Activated T-helper 17 cell treated with anti-CD3 and anti-CD28 coated beads, Interleukin-2, amount 50 U/mL, for 72 hours (primary cell): ENCODE measurements at places on chromosomes 3 and 15.
A peak's percentile ranks its signal among the peaks of the same experiment; 100 is the strongest.

GRCh38 chr15:59299929-59300617 lies 72.6 kb downstream of the MYO1E start:
- no peaks in the 10 kb centered on the region for H3K36me3 ChIP-seq
- no peaks in the 10 kb centered on the region for H3K27me3 ChIP-seq

DNA sequence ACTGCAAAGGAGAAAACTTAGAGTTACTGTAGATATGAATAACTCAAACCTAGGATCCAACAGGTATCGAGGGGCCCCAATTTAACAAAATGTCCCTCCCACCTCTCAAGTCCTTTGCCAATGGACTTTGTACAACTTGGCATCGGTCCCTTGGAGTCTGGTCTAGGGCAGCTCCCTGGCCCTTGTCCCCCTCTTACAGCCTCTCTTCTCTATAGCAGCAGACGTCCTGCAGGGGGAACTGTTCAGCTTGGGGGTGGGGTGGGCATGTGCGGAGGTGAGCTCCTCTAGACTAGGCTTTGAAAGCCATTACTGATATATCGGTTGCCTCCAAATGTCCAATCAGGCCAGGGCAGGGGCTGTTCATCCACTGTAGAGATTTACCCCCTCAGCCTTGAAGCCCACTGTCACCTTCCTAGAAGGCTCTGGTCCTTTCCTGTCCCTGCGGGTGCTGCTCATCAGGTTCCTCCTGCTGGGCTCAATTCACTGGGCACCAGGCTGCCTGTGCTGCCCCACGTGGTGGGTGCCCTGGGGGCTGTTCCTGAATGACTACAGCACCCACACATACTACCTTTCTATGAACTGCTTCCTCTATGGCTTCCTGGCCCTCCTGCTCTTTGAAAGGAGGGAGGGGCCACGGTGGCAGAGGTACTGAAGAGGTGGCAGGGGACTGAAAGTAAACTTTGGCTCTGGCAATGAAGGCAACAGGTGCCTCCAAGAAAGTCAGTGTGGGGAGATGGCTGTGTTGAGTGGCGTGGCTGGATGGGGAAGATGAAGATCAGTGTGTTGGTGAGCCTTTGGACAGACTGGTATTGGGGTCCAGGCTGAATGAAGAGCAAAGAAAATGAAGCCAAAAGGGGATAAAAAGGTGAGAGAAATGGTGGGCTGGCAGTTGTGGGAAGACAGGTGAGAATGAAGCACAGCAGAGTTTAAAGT lies 78.8 kb upstream of the MEX3B start:
- no peak overlapping the region for H3K4me3 ChIP-seq
- no peak for ATAC-seq
- H3K27ac ChIP-seq = no peak overlapping the region
- no peaks in the 10 kb centered on the region for H3K27me3 ChIP-seq
- H3K4me1 ChIP-seq = no peaks in the 10 kb centered on the region

DNA sequence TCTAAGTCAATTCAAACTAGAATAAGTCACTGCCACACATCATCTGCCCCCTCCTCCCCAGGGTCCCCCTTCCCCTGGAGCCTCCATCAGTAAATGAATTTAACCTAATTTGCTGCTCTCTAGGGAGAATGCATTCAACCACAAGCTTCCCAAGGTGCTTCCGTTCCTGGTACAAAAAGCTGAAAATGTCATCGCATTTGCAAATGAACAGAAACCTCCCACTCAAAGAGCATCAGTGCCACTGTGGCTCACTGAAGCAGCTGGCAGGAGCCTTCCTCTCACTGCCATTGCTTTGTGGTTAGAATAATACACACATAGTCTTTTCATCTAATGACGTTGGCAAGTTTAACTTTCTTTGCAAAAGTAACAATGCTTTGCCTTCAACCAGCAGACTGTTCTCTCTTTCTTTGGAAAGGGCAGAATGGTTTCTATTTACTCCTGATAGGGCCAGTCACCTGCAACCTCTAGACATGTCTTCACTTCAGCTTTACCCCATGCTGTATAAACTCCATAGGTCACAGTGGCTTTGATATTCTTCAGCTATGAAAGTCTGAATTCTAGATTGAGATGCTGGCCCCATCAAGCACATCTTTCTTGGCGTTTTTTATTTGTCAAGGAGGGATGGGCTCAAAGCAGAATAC lies 238.1 kb downstream of the CPNE4 start:
- peaks cover 9% of the 10 kb centered on the region for H3K27me3 ChIP-seq
- H3K36me3 ChIP-seq = no peaks in the 10 kb centered on the region
- H3K27ac ChIP-seq = no peak overlapping the region
- no peak overlapping the region for H3K4me3 ChIP-seq

GRCh38 chr3:114902691-114903101 lies 244.4 kb downstream of the ZBTB20 start:
- H3K4me3 ChIP-seq = no peak overlapping the region
- no peaks in the 10 kb centered on the region for H3K27me3 ChIP-seq
- H3K4me1 ChIP-seq = peaks cover 5% of the 10 kb centered on the region
- H3K27ac ChIP-seq = no peak overlapping the region
- no peak for ATAC-seq

DNA sequence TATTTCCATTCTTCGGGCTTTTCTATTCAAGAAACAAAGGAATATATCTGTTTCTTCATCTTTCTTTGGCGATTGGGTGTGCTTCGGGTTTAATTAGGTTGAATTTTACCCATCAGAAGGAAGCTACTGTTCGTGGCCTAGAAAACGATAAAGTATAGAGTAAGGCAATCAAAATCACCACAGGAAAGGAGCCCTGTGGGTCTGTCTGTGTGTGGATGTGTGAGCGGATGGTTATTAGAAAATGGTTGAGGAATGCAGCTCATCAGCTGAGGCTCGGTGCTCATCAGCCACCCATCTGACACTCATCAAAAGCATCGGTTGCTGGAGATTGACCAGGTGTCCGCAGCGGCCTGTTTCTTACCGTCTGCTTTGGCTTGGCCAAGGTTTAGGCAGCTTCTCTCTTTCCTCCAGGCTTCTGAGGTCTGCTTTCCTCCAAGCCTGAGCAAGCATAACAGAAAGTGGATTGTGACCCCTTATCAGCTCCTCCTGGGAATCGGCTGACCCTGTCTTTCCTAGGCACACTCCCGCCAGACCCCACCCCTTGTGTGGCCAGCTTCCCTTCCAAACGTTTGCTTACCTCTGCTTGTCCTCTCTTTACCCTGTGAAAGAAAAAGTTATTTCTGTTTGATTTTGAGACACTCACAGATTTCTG lies 17.6 kb upstream of the ISLR start:
- ATAC-seq = no peak
- H3K27ac ChIP-seq = no peak overlapping the region
- H3K36me3 ChIP-seq = no peaks in the 10 kb centered on the region
- no peak overlapping the region for H3K4me3 ChIP-seq

DNA sequence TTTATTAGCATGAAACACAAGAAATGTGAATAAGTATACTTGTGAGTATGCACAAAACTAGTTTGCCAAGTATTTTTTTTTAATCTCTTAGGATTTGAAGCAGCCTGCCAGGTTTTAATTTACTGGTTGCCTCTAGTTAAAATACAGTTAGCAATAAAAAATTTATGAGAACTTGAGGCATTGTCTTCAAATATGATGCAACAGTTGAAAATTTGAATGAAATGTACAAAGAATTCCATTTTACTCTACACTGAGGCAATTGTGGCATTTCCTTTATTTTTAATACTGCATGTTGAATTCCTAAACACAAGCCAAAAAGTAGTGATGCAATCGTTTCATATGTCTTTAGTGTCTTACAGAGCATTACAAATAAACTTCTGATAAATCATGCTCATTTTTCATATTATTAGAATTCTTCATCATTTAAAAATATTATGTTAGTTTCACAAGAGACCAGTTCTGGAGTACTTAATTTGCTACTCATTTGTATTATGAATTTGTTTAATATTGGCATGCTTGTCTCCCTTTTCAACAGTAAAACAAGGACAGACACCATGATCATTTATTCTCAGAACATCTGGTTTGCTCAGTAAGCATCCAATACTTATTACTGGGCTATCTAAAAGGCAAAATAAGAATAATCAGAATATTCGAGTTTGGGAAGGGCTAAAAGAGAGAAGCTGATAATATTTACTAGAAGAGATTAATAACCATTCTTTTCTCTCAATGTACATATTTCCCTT lies 124.8 kb upstream of the PTX3 start:
- no peaks in the 10 kb centered on the region for H3K36me3 ChIP-seq
- no peaks in the 10 kb centered on the region for H3K27me3 ChIP-seq
- H3K4me1 ChIP-seq = no peaks in the 10 kb centered on the region
- no peak overlapping the region for H3K27ac ChIP-seq
- no peak for ATAC-seq
- H3K4me3 ChIP-seq = no peak overlapping the region

DNA sequence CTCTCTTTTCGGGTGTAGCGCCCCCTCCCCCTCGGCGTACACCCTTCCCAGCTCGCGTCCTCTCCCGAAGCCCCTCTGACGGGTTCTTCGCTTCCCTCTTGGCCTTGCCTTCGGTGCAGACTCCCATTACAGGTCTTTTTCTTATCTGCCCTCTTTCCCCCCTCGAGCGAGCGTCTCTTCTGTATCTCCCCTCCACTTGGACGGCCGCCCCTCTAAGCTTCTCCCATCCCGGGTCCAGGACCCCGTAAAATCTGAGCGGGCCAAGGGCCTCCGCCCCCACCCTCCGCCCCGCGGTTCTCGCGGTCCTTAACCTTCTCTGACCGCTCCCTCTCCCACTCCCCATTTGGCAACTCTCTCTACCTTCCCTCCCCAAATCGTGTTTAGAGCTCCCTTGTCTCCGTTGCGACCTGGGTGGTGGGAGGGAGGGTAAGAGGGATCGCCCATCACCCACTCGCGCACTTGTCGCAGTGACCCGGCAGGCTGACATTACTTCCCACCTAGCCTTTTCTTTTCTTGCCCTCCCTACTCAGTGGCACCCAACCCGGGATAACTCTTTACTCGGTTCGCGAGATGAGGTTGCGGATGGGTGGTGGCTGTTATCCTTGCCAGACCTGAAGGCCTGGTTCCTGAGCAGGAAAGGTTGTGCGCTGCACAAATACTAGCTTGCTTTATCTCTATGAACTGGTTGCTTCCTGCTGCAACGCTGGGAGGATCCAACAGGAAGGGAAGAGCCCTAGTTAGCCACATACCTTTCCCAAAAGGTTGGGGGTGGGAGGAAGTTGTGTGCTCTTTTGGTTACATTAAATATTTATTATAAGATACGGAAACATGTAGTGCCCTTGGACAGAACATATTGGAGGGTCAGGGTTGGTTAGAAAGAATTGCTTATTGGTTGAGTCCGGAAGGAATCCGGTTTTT lies 922 bp downstream of the RAB11A start:
- H3K4me3 ChIP-seq = peak overlapping the region; percentile 98
- no peaks in the 10 kb centered on the region for H3K27me3 ChIP-seq
- H3K27ac ChIP-seq = peak overlapping the region; percentile 100
- no peak for ATAC-seq
- H3K4me1 ChIP-seq = peaks cover 29% of the 10 kb centered on the region

DNA sequence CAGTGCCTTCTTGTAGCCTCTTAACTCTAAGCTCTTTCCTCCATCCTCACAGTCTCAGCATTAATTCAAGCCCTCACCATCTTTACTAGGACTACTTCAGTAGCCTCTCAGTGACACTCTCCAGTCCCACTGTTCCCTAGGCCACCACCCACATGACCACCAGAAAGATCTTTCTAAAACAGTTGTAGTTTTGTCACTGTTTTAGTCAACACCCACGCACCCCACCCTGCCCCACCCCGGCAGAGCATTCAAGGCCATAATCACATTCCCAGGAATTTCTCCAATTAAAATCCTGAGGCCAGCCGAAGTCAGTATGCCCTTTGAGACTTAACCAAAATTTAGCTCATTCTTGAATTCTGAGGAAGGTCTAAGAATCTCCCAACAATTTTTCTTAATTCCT lies 31.2 kb upstream of the PSMD6 start:
- H3K27ac ChIP-seq = no peak overlapping the region
- peaks cover 38% of the 10 kb centered on the region for H3K27me3 ChIP-seq
- no peak overlapping the region for H3K4me3 ChIP-seq
- peaks cover under 1% of the 10 kb centered on the region for H3K4me1 ChIP-seq
- no peaks in the 10 kb centered on the region for H3K36me3 ChIP-seq
- ATAC-seq = no peak

DNA sequence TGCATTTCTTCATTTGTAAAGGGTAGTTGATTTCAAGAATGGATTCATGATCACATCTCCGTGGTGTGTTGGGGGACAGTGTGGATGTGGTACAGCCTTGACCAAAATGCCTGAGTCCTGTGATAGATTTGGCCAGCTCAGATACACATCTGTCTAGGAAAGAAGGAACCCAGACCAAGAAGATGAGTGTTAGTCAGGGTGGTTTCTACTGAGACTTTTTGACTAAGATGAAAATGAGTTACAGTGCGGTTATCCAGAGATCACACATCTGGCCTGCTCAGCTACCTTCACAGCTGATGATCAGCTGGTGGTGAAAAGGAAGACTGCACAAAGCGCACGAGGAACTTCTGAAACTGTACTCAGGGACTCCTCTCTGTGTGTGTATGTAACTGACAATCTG lies 68.0 kb downstream of the FNDC3B start:
- H3K27ac ChIP-seq = peak overlapping the region; percentile 88
- H3K27me3 ChIP-seq = no peaks in the 10 kb centered on the region
- H3K4me1 ChIP-seq = peaks cover 54% of the 10 kb centered on the region
- H3K4me3 ChIP-seq = peak overlapping the region; percentile 75

GRCh38 chr15:100849855-100850218 lies 29.8 kb upstream of the ALDH1A3 start:
- H3K4me3 ChIP-seq = peak overlapping the region; percentile 77
- no peaks in the 10 kb centered on the region for H3K36me3 ChIP-seq
- no peak for ATAC-seq
- H3K27ac ChIP-seq = peak overlapping the region; percentile 59
- peaks cover 7% of the 10 kb centered on the region for H3K27me3 ChIP-seq

GRCh38 chr3:33061782-33062181 lies 35.2 kb downstream of the GLB1 start:
- peak overlapping the region; percentile 79 for H3K4me3 ChIP-seq
- ATAC-seq = peak; percentile 49
- peak overlapping the region; percentile 99 for H3K27ac ChIP-seq
- H3K27me3 ChIP-seq = no peaks in the 10 kb centered on the region

GRCh38 chr3:12396471-12396870 lies 87.8 kb upstream of the TSEN2 start:
- no peak for ATAC-seq
- no peaks in the 10 kb centered on the region for H3K36me3 ChIP-seq
- H3K4me3 ChIP-seq = no peak overlapping the region
- H3K27ac ChIP-seq = no peak overlapping the region
- no peaks in the 10 kb centered on the region for H3K27me3 ChIP-seq

DNA sequence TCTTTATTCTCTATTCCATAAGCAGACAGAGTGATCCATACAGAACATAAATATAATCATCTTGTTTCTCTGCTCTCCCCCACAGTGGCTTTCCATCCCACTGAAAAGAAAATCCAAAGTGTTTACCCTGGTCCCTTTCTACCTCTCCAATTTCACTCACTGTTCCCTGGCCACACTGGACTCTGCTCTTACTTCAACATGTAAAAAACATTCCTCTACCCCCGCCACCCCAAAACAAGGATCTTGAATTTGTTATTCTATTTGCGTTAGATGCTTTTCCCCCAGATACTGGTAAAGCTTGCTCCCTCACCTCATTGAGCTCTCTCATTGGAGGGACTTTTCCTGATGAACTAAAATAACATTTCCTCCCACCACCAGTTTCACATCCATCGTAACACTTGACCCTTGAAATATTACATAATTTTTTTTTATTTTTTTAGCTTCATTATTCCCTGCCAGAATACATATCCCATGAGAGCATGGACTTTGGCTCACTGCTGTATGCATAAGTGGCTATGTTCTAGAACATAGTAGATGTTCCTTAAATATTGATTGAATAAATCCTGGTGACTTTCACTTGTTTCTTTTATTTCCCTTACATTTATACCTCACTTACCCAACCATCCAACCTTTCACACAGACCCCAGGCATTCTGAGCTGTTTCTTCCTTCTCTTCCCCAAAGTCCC lies 162.7 kb upstream of the MEIS2 start:
- H3K27ac ChIP-seq = no peak overlapping the region
- no peak overlapping the region for H3K4me3 ChIP-seq
- ATAC-seq = no peak
- H3K4me1 ChIP-seq = no peaks in the 10 kb centered on the region
